ENCODE measurements at places on chromosomes 12 and 14.

- DNase-seq: no peak
Observed at GRCh38 chr12:60539592-60539991, 943.8 kb downstream of the SLC16A7 start.

DNA sequence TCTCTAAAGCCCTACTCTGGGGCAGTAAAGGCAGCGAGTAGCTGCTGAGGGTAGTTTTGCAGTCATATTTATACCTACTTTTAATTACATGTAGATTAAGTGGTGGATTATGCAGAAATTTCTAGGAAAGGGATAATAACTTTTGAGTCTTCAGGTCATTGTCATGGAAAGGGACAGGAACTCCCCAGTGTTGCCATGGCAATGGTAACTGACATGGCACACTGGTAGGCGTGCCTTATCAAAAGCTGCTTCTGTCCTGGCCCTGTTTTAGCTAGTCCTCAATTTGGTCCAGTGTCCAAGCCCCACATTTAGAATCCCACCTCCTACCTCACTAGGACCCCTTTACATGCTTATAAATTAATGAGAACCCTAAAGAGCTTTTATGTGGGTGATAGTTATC lies 303.1 kb downstream of the VRK1 start:
- no peak for DNase-seq

DNA sequence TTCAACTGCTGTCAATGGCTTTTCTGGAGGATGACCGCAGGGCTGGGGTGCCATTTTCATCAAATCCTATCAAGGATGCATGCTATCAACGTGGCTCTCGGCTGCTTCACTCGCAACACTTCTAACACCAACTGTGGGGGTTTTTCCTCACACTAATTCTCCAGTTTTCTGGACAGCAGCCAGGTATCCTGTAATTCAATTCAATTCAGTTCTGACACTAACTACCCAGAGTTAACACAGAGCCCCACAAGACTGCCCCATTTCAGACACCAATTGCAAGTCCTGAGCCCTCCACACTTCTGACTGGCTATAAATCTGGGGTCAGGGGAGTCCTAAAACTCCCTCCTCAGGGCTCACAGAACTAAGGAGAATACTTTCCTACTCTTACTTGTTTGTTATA lies 55.3 kb upstream of the TMCC3 start:
- DNase-seq: no peak

- DNase-seq: no peak
Observed at GRCh38 chr12:17954788-17955187, 135.2 kb downstream of the RERGL start.

- no peak for DNase-seq
Observed at GRCh38 chr14:41606532-41607303, at the start of gene LRFN5. TSS of gene LRFN5 (plus strand) at chr14:41606876.

GRCh38 chr12:69540987-69541386 lies 44.3 kb upstream of the CCT2 start:
- DNase-seq: peak; percentile 55

- no peak for DNase-seq
Observed at GRCh38 chr14:79325557-79325956, 885.7 kb downstream of the DIO2 start.

DNA sequence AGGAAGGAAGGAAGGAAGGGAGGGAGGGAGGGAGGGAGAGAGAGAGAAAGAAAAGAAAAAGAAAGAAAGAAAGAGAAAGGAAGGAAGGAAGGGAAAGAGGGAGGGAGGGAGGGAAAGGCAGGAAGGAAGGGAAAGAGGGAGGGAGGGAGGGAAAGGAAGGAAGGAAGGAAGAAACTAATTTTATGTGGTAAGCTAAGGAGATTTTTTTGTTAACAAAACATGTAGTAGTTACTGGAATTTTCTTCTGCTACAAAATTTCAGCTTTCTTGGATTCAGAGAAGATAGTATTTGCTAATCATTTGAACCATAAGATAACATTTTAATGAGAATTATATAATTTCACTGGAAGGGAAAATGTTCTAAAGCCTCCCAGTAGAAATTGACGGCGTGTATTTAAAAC lies 437.8 kb upstream of the DCN start:
- no peak for DNase-seq

Measured in fibroblast of skin of left quadriceps (primary cell).